Gastroesophageal sphincter (tissue), 4 donors: ENCODE measurements at places on chromosomes 11 and 22.

GRCh38 chr11:67440229-67441097 lies 2.8 kb downstream of the CORO1B start:
- ATAC-seq, result no peak

DNA sequence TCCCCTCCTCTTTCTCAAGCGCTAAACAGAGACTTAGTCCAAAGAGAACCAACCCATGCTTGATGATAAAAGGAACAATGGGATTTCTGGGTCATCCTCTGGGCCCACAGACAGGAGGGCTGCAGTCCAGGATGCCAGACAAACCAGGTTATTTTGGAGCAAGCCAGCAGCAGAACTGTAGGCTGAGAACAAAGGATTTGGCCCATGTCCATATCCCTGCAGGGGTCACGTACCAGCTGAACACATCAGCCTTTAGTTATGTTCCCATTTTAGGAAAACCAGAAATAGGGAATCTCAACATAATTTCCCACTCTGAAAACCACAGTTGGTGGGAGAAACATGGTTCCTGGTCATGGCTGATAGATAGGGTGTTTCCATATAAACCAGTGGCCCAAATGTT lies 533.6 kb upstream of the CADM1 start:
- ATAC-seq, result no peak

- ATAC-seq, result no peak
Measured at GRCh38 chr22:38415046-38415445, 40.0 kb downstream of the KCNJ4 start.

- ATAC-seq, result no peak
Measured at GRCh38 chr11:1638344-1638743, 8.8 kb downstream of the KRTAP5-5 start.

DNA sequence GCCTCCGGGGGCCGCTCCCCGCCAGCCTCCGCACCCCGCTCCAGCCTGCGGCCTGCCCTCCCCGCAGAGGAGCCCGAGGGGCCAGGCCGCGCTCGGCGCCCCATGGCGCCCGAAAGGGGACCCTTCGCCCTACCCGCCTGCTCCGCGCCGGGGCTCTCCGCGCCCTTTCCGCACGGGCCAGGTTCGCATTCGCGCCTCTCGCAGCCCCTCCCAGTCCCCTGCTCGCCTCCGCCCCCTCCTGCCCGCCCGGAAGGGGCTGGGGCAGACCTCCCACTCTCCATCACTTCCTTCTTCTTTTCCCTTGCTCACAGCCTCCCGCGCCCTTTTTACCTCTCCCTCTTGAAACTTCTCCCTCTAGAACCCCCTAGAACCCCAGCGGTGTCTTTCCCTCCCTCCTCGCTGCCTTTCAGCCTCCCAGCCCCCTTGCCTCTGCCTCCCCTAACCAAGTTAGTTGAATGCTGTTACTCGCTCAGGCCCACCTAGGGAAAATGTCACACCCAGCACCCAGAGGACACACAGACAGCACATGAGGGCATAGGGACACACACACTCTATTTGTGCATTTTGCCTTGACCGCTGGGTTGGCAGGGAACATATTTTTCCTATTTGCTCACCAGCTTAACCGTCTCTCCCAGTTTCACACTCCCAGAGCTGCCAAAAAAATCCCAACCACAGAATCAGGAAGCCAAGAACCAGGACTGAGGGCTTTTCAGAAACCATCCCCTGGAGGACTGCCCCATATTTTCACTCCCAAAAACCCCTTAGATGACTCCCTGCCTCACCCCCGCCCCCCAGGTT lies at the start of gene SLC43A3:
Gene SLC43A3 (minus strand): TSS at position 193 of the 798 bp plus-strand sequence. CDS start 949 bp downstream, outside the sequence.
- ATAC-seq, result peak; percentile 62

GRCh38 chr11:11816511-11817314 lies 25.1 kb upstream of the USP47 start:
- no peak for ATAC-seq

DNA sequence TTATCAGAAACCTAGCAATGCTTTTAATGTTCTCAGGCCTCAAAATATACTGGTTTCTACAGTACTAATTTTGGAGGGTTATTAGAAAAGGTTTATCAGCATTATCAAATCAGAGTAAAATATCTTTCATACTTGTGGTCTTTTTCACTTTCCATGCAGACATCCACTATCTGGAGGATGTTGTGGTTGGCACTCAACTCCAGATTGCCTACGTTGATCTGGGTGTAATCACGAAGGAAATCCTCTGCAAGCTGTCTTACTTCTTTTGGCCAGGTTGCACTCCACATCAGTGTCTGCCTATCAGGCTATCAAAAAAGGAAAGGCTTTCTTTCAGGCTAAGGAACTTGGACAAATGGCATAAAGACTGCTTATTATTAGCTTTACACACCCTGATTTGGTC lies 11.6 kb downstream of the DDX17 start:
- ATAC-seq, result no peak

- ATAC-seq, result no peak
Measured at GRCh38 chr11:77444261-77444660, 29.6 kb downstream of the PAK1 start.

GRCh38 chr11:10540546-10540914 lies 457 bp downstream of the RNF141 start:
- ATAC-seq, result peak; percentile 32

DNA sequence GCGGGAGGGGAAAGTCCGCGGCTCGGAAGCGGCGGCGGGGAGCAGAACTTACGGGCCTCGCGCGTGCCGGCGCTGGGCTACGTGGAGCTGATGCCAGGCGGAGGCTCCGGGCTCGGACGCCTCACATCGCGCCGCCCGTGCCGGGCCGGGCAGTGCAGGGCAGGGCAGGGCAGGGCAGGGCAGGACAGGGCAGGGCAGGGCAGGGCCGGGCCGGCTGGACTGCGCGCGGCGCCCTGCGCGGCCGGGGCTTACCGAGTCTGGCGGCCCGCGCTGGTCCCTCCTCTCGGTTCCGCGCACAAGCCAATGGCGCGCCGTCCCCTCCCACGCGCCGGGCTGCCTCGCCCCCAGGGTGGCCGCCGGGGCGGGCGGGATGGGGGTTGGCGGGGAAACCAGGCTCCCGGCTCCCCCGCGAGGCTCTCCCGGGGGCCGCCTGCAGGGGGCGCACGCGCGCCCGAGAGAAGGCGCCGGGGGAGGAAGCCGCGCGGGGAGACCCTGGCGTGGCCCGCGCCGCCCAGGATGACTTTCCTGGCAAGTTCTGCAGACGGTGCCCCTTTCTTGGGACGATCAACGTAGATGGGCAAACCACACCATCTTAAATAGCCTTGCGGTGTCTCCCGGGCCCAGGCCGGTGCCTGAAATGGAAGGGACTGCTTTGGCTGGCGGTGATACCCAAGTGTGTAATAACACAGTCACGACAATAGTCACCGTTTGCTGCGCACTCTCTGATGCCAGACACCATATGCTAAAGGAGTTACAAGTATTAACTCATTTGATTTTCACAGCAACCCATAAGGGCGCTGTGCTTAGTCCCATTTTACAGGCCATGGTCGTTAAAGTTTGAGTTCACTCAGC lies at the start of gene TP53I11:
Gene TP53I11 (minus strand): TSS at position 259 of the 852 bp plus-strand sequence. CDS start 12,548 bp downstream, outside the sequence.
- ATAC-seq, result peak; percentile 80

DNA sequence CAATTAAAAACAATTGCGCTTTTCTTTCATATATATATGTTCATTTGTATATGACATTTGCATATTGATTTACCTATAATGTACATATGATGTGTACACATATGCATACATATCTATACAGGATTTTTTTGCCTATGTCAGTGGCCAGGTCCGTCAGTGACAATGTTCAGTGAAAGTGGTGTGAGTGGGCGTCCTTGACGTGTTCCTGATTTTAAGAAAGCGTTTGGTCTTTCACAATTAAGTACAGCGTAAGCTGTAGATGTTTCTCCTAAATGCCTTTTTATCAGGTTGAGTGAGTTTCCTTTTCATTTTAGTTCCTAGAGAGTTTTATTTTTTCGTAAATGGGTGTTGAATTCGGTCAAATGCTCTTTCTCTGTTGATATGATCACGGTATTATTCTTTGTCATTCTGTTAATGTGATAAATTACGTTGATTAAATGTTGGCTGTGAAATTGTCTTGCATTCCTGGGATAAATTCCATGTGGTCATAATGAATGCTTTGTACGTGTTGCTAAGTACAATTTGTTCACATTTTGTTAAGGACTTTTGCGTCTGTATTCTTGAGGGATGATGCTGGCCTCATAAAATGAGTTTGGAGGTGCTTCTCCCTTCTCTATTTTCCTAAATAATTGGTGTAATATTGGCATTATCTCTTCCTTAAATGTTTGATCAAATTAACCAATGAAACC lies 10.6 kb upstream of the GNB1L start:
- no peak for ATAC-seq

- no peak for ATAC-seq
Measured at GRCh38 chr11:41836431-41836830, 377.0 kb upstream of the LRRC4C start.

GRCh38 chr11:75725547-75726320 lies 8.1 kb downstream of the MOGAT2 start:
- ATAC-seq, result no peak

DNA sequence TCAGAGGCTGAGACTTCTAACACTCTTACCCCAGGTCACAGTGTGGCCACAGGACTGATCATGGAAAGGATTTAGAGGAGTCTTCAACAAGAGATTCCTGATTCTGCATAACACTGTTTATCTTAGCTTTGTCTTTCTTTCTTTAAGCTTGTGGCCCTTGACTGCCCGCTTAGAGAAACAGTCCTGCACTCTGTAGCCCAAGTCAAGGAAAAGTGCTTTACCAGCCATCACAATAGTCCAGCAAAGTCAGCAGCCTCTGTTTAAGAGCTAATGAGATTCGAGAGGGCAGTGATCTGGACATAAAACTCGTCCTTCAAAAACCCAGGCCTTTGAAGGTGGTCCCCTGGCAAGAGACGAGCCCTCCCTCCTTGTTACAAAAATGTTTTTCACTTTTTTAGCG lies 30.0 kb downstream of the PRDM10 start:
- ATAC-seq, result no peak

- no peak for ATAC-seq
Measured at GRCh38 chr11:120637131-120637530, 125.6 kb downstream of the GRIK4 start.

- ATAC-seq, result peak; percentile 19
Measured at GRCh38 chr22:26893173-26894110, 236.1 kb downstream of the MIAT start.

GRCh38 chr11:102276362-102276761 lies 40.9 kb upstream of the BIRC3 start:
- ATAC-seq, result no peak

GRCh38 chr11:399731-400211 lies 5.8 kb downstream of the PKP3 start:
- no peak for ATAC-seq

GRCh38 chr11:61123775-61124571 lies 21.7 kb downstream of the CD5 start:
- ATAC-seq, result no peak

- no peak for ATAC-seq
Measured at GRCh38 chr11:73974604-73975478, 7.8 kb downstream of the UCP2 start.

- peak; percentile 72 for ATAC-seq
Measured at GRCh38 chr11:57349491-57350274, 11.5 kb downstream of the P2RX3 start.

DNA sequence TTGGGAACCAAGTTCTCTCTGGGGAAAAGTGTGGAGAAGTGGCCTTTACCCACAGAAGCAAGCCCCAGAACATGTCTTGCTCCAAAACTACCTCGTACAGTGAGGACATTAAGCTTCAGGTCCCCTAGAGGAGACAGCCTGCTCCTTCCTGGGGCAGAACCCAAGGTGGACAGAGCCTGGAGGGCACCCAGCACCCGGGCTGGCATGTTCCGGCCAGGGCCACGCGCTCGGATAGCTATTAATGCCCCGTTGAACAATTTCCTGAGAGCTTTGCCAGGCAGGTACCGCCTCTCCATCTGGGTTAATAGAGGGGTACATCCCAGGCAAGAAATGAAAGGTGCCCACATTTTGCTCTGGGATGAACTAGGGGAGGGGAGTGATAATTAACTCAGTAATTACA lies 169.0 kb upstream of the GRK3 start:
- ATAC-seq, result no peak

- no peak for ATAC-seq
Measured at GRCh38 chr11:78200061-78200460, 11.3 kb downstream of the USP35 start.

GRCh38 chr22:27801616-27802345 lies at the start of gene MN1:
Gene MN1, minus strand, starts transcription at chr22:27801756. Its CDS starts 1,213 bp downstream, at chr22:27800543.
- peak; percentile 13 for ATAC-seq

- ATAC-seq, result peak; percentile 91
Measured at GRCh38 chr11:1694064-1694845, 2.7 kb upstream of the KRTAP5-6 start.

- no peak for ATAC-seq
Measured at GRCh38 chr11:40573254-40573891, 886.1 kb downstream of the LRRC4C start.

- ATAC-seq, result no peak
Measured at GRCh38 chr11:8638300-8638699, 44.2 kb downstream of the TRIM66 start.

- ATAC-seq, result no peak
Measured at GRCh38 chr11:46049325-46049897, 71.8 kb downstream of the PHF21A start.

DNA sequence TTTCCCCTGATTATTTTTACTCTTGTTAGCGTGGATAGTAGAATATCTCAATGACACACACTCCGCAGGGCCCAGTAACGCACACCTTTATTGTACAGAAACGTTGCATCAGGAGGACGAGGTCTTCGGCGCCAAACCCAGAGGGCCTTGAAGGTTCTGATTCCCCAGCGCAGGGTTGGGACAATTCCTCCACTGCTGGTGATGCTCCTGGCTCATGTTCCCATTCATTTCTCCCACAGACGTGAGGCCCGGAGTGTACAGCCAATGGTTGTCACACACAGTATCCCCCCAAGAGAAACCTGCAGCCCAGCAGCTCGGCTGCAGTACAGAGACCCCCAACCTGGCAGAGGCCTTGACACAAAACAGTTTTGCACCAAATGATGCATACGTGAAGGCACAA lies 6.1 kb upstream of the ANO1 start:
- no peak for ATAC-seq

- no peak for ATAC-seq
Measured at GRCh38 chr11:64580412-64580811, 10.6 kb upstream of the SLC22A12 start.

GRCh38 chr11:119896387-119897045 lies 167.5 kb upstream of the NECTIN1 start:
- ATAC-seq, result no peak

DNA sequence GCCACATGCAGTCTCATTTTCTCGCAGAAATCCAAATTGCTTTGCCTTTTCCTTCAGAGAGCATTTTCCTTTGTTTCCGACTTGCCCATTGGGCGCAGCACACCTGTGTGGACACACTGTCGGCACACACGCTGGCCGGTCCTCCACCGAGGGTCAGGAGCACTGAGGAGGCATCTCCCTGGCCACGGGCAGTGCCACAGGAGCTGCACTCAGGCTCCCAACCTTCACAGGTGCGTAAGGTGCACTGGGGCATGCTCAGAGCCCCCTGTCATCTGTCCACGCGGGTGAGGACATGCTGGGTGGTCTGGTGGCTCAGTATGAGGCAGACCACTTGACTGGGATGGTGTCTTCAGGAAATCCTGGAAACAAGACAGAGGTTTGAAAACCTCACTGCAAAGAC lies 779.1 kb downstream of the BRD1 start:
- no peak for ATAC-seq

DNA sequence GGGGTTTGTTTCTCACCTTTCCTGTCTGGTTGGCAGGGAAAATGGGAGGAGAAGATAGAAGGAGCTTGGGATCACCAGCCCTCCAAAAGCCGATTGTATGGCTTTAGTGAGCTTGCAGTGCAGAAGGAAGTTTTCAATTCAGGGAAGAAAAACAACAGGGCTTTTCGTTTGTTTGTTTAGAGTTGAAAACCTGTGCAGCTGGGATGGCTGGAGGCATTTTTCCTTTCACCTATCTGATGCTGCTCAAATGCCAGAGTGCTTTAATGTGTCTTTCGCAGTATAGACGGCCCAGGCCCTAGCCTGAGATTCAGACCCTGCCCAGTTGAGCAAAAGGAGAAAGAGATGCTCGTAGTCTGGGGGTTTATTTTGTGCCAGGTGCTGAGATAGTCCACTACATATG lies 87.9 kb downstream of the INSC start:
- ATAC-seq, result no peak
